ENCODE measurements at places on chromosomes 5 and 9.
A peak's percentile ranks its signal among the peaks of the same experiment; 100 is the strongest.

GRCh38 chr5:74342182-74342581 is 298.3 kb downstream of the ENC1 start:
- DNase-seq: no peak

DNA sequence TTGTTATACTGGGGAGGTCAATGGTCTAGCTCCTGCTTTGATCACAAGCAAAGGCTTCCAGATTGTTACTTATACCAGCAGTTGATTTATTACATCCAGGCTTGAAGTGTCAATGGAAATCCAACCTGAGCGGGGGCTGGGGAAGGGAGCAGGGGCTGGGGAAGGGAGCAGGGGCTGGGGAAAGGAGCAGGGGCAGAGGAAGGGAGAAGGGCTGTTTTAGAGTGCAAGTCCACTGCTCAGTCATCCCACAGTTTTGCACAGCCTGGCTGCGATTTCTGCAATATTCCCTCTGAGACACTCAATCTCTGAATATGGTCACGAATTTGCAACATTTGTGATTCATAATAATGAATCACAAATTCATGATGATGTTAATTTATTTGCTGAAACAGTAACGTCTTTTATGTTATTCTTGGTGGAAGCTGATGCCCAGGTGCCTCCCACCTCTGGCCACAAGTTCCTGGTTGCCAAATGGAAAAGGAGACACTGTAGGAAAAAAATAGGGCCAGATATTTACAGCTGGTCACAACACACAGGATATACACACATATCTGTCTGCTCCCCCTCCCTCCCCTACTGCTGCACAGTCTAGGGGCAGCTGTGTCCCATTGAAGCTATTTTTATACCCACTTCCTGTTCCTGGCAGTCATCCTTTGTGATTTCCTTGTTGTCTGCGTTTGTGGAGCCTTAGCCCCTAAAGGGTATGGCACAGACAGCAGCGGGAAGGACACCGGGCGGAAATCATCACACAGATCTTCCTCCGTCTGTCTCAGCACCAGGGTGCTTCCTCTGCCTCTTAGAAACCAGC is 325.1 kb downstream of the GADD45G start:
- DNase-seq: no peak

DNA sequence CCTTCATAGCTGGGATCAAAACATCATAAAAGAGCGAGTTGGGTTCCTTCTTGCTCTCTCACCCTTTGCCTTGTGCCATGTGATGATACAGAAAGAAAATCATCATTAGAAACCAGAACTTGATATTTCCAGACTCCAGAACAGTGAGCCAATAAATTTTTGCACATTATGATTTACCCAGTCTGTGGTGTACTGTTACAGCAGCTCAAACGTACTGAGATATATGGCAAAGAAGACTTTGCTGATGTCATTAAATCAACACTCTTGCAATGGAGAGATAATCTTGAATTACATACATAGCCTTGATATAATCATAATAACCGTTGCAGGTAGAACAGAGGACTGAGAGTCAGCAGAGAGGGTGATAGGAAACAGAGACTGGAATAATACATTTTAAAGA is 1271.6 kb downstream of the CDH12 start:
- DNase-seq: peak; percentile 31

DNA sequence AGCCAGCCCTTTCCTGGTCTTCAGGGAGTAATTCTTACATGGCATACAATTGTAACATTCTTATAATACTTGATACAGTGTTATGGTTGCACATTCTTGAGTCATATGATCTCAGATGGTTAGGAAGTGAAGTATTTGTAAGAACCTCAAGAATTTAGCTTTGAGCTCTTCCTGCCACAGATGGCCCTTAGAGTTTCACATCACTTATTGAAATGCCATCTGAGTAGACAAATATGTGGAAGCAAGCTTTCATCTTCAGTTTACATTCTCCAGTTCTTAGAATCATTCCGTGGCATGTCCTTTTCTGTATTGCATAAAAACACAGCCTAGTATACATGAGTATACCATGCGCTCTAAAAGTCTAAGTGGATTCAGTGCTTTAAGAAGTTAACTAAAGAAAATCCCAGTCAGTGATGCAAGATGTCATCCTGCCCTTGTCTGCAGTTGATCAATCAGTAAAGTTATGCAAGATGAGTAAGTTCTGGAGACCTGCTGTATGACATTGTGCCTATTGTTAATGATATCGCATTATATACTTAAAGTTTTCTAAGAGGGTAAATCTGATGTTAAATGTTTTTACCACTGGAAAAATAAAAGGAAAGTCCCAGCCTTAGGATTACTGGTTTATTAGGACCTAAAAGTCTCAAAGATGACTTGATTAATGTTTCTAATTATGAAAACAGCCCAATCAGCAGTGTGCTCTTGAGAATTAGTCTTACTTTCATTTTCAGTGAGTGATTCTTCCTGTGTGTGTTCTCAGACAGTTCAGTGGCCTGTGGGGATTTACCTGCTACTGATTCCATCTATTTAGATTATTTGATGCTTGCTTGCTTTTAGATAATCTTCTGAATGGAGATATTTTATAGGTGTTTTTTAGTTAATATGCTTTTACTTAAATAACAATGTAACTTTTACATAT is 29.4 kb downstream of the RHOBTB3 start:
- no peak for DNase-seq

- no peak for DNase-seq
These were observed 88.8 kb downstream of the DOCK8 start for GRCh38 chr9:303502-303901.

GRCh38 chr5:14270209-14270702 is 127.1 kb downstream of the TRIO start:
- DNase-seq: peak; percentile 79

DNA sequence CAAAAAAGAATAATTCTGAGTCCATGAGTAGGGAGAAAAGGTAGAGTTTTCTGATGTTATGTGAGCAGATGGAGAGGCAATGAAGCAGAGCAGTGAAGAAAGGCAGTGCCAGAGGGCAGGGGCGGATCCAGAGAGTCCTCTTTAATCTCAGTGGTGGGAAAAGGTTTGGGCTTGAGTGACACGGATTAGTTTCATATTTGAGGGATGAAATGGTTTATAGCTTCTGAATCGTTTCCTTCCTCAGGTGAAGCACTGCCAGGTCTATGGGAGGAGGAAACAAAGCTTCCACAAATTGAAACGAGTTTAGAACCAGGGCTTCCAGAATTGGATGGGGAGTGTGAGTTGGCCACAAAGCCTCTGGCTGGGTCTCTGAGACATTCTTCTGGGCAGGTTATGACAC is 517.0 kb upstream of the PAPPA start:
- peak; percentile 68 for DNase-seq

GRCh38 chr5:14674983-14675854 is 10.7 kb downstream of the OTULIN start:
- DNase-seq: no peak

DNA sequence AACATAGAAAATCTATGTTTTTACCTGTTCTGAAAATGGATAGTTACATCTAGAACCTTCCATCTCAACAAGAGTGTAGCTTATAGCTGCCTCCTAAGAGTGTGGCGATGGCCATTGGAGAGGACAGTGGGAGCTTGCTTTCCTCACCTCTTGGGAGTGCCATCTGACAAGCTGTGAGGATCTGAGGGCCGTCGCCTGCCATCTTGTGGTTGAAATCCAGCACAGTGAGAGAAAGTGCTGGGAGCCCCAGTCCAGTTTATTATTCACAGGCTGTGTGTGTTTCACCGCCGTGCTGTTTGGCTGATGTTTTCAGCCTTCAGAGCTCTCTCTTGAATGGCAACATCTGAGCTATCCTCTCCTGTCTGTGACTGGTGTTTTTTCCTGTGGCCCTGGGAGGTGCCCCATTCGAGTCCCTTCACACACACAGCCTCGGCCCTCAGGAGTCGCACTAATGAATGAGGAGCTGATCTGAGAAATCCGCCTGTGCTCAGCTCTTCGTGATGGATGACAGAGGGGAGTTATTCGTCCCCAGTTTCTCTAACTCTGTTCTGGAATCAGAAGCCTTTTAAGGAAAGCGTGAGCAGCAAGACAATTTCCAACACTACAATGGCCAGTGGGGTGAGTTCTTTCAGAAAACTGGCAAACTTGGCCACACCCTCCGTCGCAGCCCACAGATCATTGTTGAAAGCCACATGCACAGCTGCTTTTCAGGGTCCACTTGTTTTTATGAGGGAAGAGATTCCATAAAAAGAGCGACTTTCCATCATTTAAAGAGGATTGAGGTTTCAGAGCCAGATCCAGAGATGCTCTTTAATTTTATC is 170.3 kb downstream of the PDZD2 start:
- no peak for DNase-seq

- DNase-seq: no peak
These were observed 157.1 kb downstream of the ATP10B start for GRCh38 chr5:160694896-160695295.

DNA sequence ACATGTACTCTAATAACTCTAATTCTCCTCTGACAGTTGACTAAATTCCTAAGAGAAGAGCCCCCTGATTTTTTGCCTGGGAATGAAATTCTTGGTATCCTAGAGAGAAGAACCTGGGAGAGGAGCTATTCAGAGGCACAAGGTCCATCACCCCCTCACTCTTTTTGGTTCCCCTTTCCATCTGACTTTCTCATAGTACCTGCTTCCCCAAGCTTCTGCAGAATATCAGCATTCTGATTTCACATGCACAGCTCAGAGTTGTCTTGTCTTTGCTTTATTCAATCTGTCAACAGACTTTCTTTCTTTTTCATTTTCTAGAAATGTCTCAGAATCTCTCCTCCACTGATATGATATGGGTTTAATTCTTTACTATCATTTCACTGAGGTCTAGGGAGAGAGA is 141.5 kb upstream of the FBXL17 start:
- no peak for DNase-seq

DNA sequence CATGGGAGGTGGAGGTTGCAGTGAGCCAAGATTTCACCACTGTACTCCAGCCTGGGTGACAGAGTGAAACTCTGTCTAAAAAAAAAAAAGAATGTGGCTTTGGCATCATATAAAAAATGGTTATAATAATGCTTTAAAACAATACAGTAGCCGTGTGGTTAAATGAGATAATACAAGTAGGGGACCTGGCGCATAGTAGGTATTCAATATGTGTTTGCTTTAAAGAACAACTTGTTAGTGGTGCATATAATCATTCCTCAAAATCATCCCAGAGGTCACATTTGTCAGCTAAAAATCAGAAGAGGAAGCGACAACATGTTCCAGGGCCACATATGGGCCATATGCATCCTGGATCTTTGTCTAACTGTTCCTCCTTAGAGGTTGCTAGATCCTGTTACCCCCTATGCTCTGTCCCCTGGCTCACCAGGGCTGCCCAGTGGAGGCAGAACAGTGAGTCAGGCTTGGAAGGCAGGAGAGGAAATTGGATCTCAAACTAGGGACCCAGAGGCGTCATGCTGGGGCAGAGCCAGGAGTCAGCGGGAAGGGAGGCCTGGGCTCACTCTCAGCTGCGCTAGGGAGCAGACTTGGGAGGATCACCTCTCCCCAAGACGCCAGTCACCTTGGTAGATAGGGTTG is 27.7 kb downstream of the LHX6 start:
- no peak for DNase-seq

DNA sequence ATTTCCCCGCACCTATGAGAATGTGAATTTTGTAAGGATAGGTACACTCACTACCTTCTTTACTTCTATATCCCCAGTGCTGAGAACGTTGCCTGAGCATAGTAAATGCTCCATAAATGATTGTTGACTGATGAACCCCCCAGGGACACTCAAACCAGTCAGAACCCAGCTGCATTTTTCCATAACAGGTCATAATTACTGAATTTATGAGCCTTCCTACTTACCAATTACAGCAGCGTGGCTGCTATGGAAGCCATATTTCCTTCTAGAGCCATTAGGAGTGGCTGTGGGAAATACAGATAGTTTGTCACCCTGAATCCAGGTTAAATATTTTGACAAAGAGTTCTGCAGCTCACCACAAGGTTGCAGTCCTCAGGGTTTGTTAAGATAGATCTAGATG is 135.0 kb downstream of the TAF11L14 start:
- DNase-seq: peak; percentile 30

DNA sequence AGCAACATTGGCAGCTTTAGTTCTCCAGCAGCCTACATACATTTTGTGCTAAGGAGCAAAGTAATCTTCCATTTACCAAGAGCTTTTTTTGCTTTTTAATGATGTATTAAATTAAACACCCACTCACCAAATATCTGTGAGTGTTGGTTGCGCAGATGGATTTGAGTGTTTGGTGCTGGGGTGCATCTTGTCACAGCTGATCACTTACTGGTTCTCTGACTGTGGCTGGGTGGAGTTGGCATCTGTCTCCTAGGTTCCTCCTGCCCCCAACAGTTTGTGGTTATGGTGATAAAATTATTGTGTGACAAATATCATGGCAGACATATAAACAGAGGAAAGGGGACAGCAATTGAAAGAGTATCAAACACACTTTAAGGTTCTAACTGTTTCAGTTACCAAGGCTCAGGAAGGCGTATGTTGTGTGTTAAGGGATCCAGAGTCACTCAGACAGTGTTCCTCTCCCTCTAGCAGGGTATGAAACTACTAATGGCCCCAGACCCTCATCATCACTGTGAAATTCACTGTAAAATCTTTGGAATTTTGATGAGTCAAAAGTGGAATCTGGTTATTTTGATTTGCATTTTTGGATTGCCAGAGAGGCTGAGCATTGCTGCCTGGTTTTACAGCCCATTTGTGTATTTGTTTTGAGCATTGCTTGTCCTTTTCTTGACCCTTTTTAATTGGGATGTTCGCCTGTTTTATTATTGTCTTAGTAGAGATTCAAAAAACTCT is 81.7 kb downstream of the PDE8B start:
- DNase-seq: no peak

GRCh38 chr9:14135421-14135820 is 178.5 kb downstream of the NFIB start:
- peak; percentile 6 for DNase-seq

DNA sequence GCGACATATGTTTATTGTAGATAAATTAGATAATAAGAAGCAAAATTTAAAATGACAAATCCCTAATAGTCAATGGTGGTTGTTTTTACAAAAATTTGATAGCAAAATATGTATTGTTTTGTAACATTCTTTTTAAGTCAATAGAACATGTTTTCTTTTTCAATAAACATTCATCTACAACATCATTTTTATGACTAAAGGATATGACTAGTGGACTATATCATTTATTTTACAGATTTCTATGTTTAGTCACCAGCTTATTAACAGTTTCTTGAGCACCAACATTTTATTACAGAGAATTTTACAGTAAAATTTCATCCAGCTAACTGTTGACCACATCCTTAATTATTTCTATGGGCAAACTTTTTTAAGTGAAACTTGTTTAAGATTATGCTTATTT is 114.7 kb upstream of the IL7R start:
- DNase-seq: no peak

DNA sequence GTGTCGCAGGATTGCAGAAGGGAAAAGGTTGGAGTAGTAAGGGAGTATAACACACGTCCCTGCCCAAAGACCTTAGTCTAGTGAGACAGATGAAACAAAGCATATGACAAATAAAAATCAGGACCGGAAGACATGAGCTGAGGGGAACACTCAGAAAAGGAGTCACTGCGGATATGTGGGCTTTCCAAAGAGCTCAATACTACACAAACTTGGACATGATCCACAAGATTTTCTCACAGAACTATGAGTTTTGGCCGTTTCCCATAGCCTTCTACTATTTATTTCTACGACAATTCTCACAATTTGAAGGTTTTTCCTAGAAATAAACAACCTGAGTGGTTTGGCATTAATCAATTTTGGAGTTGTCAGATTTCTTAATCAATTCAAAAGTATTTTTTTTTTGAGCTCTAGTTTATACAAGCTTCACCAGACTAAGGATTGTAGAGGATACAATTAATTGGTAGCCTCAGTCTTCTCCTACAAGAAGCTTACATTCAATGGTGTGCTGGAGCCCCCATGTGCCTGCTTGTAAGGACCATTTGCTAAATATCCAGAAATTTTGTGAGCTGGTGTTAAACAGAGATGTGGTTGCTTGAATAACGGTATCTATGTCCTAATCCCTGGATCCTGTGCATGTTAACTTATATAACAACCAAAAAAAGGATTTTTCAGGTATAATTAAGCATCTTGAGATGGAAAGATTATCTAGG is 91.4 kb downstream of the ADAMTS12 start:
- DNase-seq: no peak
